HTR-8/SVneo (cell line): ENCODE measurements at places on chromosomes 3 and 15.

GRCh38 chr3:182592747-182593146 is 200.6 kb upstream of the ATP11B start:
- DNase-seq, result no peak

DNA sequence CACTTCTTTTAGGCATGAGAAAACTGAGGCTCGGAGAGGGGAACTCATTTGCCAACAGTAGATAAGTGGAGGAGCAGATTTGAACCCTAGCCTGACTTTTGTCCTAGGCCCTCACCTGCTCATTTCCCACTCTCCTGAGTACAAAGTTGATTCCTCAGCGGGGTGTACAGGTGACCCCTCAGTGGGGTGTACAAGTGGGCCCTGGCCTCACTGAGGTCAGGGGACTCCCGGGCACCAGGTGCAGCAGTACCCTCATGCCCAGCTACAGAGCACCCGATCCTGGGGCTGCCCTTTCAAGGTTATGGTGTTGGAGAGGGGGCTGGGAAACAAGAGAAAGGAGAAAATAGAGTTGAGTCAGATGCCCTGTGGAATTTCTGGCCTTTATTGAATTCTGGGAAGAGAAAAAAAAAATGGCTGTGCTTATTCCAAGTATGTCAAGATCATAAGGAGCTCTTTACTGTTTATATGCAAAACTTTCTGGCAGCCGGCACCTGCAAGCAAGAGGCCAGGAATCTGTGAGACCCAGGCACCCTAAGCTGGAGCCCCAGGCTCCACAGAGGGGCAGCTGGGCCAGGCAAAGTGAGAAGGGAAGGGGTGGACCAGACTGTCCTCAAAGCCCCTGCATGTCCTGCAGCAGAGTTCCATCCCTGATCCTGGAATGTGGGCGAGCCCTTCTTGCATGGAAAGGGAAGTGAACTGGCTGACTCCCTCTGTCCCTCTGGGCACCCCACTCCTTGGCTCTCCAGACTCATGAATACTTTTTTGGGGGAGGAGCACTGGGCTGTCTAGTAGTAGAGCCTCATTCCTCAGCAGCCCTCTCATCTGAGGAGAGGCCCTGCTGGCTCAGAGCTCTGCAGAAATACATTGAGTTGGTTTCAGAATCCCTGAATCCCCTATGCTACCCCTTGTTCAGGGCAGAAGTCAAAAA is 43.1 kb downstream of the AMOTL2 start:
- DNase-seq, result no peak

- no peak for DNase-seq
These were observed 43.2 kb downstream of the MAP3K13 start for GRCh38 chr3:185406121-185406620.

- peak; percentile 28 for DNase-seq
These were observed 322.6 kb downstream of the THSD4 start for GRCh38 chr15:71437919-71438318.

DNA sequence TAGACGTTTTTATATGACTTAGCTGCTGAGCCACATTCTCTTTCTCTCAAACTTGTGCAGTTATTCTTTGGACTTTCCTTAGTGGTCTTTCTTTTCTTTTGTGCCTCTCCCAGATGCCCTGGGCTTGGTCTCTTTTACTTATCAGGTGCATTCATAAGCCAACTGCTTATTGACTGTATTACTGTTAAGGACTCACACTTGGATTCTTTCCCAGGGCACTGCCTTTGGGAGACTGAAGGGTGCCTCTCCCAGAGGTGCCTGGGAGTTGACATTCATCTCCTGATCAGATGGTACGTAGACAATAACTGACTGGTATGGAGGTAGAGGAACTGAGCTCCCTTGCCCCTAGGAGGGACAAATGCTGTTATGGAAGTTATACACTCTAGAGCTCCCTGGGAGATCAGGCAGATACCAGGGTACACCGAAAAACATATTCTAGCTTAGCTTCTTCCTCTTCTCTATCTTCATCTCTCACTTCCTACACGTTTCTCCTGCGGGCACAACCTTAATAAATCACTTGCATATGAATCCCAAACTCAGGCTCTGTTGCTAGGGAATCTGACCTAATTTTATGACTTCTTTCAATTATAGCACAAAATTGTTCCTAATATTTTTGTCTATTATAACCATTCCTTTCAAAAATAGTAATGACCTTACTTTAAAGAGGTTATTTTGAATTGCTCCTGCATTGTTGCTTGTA is 24.7 kb downstream of the PARP15 start:
- no peak for DNase-seq

DNA sequence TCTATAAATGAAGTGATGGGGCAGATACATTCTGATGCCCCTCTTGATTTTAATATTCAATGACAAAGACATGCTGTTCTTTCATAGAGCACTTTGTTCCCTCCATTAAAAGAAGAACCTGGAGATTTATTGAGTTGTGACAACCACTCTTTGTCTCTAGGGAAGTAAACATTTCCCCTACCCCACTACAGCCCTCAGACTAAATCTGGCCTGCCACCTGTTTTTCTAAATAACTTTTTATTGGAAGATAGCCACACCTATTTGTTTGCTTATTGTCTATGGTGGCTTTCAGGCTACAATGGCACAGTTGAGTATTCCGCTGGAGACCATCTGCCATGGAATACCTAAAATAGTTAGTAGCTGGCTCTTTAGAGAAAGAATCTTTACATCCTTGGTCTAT is 41.2 kb upstream of the ZNF385D start:
- no peak for DNase-seq

- no peak for DNase-seq
These were observed 171.9 kb upstream of the CTDSPL start for GRCh38 chr3:37689645-37690356.

- no peak for DNase-seq
These were observed 1018.2 kb downstream of the MCTP2 start for GRCh38 chr15:95249524-95249923.

GRCh38 chr3:16399473-16399872 is 114.0 kb downstream of the RFTN1 start:
- peak; percentile 57 for DNase-seq

GRCh38 chr3:32432711-32433530 is 41.3 kb downstream of the CMTM7 start:
- no peak for DNase-seq

DNA sequence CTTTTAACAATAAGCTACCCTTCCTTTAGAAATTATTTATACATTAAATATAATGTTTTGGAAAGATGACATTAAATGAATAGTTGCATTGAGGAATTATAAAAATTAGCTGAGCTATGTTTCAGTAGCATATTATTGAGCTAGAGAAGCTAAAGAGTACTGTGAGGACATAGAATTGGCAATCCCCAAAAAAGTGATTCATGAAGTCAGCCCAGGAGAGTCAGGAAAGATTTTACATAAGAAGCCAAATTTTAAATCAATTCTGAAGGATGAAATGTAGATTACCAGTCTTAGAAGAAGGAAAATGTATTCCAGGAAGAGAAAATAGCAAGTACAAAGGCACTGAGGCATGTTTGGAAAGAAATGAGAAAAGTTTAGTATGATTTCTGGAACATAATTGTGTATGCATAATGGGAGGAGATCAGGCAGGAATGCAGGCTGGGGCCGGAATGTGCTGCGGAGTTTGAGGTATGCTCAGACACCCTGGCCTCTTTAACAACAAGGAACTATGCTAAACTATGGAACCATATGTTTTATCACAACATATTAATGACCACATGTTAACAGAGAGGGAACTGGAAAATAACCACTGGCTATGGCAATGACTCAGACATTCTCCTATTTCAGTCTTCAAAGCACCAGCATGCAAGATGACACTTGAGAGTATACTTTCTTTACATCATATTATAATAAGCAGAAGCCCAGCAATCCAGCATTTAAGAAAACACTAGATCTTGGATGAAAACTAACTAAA is 103.3 kb upstream of the COL8A1 start:
- peak; percentile 37 for DNase-seq

DNA sequence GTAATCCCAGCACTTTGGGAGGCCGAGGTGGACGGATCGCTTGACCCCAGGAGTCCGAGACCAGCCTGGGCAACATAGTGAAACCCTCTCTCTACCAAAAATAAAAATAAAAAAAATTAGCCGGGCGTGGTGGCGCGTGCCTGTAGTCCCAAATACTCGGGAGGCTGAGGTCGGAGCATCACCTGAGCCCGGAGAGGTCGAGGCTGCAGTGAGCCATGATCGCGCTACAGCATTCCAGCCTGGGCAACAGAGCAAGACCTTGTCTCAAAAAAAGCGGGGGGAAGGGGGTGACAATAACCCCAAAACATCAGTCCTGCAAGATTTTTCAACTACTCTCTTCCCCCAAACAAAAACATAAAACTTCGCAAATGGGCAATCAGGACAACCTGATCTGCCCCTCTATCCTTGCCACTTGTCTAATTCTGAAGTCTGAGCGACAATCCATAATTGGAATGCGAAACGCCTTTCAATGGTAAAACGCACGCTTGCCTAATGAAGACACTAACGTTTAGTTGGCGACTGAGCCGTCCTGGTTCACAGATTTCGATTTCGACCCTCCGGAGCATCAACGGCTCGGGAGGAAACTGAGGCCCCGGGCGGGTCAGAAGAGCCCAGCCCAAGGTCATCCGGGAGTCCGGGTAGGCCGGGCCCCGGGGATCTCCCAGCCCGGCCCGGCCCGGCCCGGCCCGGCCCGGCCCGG is 868 bp downstream of the BTBD1 start:
- DNase-seq, result no peak

DNA sequence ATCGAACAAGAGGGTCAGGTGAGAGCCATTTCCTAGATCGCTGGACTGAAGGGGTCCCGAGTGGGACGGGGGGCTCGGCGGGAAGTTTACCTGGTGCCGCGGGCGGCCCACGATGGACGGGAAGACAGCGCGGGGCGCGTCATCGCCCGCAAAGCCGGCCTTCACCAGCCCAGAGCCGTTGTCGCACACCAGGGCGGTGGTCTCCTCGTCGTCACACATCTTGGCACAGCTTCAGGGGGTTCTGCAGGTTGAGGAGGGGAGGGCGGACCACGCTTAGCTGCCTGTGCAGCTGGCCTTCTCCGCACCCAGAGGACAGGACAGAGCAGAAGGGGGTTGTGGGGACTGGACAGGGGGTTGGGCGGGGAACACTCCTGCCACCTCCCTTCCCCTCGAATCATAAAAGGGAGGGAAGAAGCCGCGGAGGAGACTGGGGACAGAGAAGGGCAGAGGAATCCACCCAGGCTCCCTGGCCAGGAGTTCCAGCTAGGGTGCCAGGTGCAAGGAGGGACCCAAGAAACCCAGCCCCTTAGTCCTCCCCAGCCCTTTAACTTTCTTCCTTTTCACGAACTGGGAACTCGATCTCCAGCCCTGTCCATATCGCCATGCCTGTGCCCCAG is 651 bp downstream of the ACTC1 start:
- DNase-seq, result no peak

GRCh38 chr15:91124132-91124531 is 24.1 kb downstream of the SV2B start:
- no peak for DNase-seq

DNA sequence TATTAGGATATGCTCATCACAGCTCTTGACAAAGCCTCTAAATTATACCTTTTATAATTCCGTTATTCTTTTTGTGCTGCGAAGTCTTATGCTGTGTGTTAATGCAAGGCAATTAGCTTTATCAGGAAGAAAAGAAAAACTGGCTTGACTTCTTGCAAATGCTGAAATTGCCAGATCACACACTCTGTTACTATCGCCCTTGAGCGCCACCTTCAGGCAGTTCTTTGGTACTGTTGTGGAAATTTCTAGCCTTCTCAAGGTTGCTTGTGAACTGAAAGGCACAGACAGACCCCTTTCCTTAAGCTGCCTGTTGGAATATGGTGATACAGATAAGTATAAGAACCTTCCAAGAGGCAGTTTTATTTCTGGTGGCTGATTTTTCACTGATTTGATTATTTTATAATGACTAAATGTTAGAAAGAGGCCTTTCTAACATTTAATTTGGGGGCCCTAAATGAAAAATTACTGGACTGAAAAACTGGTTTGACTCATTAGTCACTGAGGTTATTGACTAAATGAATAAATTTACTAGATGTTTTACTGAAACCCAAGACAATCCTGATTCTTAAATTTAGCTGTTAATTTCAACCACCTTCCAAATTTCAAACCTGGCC is 126.2 kb upstream of the RASGRP1 start:
- DNase-seq, result peak; percentile 42

GRCh38 chr15:65363766-65364165 is 14.0 kb downstream of the IGDCC3 start:
- DNase-seq, result no peak

DNA sequence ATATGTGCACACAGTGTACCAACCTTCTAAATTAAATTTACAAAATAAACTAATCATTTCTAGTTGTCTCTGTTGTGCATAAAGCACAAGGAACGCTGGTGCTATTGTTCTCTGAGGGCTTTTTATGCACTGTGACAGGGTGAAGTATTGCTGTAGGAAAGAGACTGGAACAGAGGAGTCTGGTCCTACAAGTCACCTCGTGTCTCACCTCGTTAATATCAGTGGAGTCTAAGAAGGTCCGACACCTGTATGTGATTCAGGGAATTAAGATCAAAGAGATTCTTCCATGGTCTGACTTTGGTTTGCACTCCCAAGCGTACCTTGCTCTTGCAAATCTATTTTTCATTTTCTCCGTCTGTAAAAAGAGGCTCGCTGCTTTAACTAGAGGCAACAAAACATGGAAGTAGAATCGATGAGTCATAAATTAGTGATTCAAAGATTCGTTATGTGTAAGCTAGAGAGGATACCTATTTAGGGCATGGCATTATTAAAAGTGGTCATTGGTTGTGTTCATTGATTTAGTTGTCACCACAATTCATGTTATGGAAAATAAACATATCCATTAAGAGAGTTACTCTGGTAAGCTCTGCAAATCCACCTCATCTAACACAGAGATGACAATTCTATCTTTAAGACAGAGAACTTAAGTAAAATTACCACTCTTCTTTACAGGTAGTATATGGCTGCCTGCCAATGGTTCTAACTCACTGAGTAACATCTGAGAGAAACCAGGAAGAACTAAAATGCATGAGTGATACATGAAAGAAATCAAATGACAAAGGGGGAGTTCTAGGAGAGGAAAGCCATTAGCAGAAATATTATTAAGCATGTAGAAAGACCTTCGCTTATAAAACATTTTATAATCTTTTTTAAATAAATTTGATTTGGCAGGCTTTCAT is 219.4 kb upstream of the GBE1 start:
- no peak for DNase-seq

DNA sequence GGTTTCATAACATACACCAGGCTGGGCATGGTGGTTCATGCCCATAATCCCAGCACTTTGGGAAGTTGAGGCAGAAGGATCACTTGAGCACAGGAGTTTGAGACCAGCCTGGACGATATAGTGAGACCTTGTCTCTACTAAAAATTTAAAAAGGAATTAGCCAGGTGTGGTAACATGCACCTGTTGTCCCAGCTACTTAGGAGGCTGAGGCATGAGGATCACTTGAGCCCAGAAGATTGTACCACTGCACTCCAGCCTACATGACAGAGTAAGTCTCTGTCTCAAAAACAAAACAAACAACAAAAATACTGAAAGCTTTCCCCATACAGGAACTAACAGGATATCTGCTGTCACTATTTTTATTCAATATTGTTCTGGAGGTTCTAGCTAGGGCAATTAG is 20.9 kb downstream of the GREM1 start:
- DNase-seq, result no peak

- no peak for DNase-seq
These were observed 1.4 kb downstream of the DOCK3 start for GRCh38 chr3:50676031-50676705.
